Stimulated activated CD4-positive, alpha-beta T cell treated with anti-CD3 and anti-CD28 coated beads, Interleukin-15, amount 100 ng/mL, for 1 hour (primary cell): ENCODE measurements at places on chromosomes 7 and 10.

DNA sequence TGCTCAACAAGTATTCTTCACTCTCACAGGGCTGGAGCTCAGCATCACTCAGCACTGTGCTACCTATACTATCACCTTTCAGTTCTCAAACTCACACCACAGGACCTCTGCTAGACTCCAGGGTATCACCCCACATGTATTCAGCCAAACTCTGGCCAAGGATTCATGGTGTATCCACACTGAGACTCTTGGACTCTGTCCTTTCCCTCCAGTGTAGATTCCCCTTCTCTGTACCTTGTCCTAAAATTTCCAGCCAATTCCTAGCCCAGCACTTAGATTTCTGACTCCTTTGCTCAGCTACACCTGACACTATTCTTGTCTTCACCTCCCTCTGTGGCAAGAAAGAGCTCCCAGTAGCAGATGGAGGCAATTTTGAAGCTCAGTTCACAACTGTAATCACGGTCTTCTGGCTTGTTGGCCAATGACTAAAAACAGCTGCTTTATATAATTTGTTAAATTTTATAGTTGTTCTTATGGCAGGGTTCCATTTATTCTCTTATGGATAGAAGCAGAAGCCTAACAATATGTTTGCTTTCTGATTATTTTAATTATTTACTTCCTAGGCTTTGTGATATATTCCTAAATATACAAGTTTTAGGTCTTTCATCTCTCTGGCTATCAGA, 258.8 kb downstream of the THSD7A start:
- DNase-seq: no peak

DNA sequence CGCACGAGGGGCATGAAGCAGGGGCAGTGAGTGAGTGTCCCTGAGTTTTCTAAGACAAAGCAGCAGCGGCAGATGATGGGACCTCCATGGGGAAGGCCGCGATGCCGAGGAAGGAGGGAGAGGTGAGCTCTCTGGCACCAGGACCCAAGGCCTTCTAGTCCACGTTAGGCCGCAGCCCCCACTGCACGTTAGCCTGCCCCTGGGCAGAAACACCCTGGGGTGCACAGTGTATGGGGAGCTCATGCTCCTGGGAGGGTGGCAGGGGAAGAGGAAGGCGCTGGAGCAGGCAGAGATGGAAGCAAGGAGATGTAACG, 97.3 kb upstream of the IKZF1 start:
- no peak for DNase-seq

DNA sequence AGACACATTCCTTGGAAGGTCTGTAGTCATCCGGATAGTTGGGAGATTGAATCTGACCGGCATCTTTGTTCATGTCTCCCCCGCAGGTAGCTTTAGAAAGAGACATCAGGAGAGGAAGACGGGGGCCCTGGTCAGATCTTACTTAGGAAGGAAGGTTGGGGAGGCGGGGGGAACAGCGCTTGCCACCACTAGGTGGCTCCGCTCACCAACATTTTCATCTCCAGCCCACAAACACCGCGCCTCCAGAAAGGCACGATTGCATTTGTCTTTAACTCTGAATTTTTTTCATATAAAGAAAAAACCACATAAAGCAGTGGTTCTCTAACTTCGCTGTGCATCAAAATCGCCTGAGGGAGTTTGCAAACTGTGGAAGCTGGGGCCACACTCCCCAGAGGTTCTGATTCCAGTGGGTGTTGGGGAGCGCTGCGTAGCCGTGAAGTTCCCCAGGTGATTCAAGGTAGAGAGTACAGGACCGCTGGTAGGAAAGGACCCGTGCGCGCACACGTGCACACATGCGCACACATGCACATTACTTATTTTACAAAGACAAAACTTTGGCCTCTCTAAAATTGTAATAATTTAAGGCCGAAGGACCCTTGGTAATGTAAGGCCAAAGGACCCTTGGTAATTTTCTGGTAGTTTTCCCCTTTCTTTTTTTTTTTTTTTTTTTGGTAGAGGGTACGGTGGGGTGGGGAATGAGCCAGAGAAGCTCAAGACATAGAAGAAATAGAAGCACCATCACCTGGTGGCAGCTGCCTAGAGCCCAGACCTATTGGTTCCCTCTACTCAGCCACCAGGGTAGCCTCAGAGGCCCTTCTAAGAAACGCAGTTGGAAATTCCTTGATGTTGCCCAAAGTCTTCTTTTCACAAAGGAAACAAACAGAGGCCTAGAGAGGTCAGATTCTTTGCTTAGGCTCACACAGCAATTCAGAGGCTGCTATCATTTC, 37.4 kb upstream of the OPALIN start:
- DNase-seq: peak; percentile 15

DNA sequence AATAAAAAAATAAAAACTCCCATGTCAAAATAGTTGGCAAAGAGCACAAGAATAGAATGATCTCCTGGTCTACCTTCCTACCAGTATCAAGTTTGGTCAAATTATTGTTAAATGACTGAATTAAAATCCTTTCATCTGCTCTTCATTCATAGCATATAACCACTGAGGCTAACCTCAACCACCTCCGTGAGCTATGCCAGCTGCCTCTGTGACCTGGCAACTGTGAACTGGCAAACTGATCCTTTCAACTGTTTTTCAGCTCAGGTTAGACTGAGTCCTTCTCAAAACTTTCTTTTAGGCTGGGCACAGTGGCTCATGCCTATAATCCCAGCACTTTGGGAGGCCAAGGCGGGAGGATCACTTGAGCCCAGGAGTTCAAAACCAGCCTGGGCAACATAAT, 36.1 kb downstream of the NUDCD3 start:
- DNase-seq: no peak
